ENCODE measurements at places on chromosomes 6 and 20. TPM values are rescaled to one million over a fixed set of nuclear protein-coding genes. Genes with fewer than 3 reads are reported as not detected.

UST gene
- 5.0 TPM for polyA plus RNA-seq

BHLHE23 gene
- not detected for polyA plus RNA-seq

GRCh38 chr6:97068211-97068610 is 143.7 kb downstream of the KLHL32 start:
- no peaks in the 10 kb centered on the region for H3K4me1 ChIP-seq
- H3K27me3 ChIP-seq, result no peaks in the 10 kb centered on the region
- peak; percentile 22 for DNase-seq

GRCh38 chr6:132763269-132763668 is 5.6 kb upstream of the VNN2 start:
- H3K27ac ChIP-seq, result no peak overlapping the region
- DNase-seq, result no peak
- H3K27me3 ChIP-seq, result peaks cover 24% of the 10 kb centered on the region

DNA sequence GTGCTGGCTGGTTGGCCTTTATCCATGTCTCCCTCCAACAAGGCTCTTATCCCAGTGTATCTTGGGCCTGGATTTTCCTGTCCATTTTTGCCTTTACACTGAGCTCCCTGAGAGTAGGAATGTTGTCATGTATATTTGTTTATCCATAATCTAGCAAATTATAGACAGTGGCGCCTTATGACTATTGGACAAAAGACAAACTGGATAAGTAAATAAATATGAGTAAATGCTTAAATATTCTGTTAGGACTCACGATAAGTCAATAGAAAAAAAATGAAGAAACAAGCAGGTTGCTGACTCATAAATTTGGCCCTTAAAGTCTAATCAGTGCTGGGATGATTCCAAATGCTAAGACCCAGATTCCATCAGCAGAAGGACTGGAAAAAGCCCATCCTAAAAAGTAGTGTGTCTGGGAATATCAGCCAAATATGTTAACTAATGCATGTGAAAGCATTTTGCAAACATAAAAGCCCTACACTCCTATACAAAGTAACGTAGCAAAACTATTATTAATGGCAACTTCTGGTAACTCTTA is 55.0 kb upstream of the PCSK2 start:
- no peak overlapping the region for H3K4me3 ChIP-seq
- no peak overlapping the region for H3K27ac ChIP-seq
- H3K27me3 ChIP-seq, result no peaks in the 10 kb centered on the region
- H3K36me3 ChIP-seq, result no peaks in the 10 kb centered on the region

Measured in SK-N-SH (cell line).